T-helper 1 cell (primary cell): ENCODE measurements at places on chromosomes 6 and 20.

DNA sequence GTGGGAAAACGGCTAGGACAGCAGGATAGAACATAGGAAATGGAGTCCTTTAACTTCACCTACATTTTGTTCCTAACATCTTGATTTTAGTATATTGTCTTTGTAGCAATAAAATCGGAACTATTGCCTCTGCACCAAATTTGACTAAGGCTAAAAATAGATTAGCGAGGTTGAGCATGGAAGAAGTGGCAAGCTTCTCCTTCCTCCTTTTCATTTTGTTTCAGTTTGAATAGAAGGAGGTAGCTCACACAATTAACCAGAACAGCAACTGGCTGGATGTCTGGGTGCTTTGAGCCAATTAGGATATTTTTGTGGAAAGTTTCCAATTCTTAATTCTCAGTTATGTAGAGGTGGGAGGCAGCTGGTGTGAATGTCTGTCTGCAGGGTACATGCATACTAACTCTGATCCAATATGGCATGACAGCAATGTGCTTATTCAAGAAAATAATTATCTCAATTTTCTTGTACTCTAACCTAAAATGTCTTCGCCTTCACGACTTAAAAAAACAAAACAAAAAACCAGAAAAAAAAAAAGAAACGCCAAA, 3.1 kb upstream of the HECA start:
- no peak for DNase-seq

GRCh38 chr20:36506253-36506652, 35.1 kb upstream of the MYL9 start:
- DNase-seq, result no peak

DNA sequence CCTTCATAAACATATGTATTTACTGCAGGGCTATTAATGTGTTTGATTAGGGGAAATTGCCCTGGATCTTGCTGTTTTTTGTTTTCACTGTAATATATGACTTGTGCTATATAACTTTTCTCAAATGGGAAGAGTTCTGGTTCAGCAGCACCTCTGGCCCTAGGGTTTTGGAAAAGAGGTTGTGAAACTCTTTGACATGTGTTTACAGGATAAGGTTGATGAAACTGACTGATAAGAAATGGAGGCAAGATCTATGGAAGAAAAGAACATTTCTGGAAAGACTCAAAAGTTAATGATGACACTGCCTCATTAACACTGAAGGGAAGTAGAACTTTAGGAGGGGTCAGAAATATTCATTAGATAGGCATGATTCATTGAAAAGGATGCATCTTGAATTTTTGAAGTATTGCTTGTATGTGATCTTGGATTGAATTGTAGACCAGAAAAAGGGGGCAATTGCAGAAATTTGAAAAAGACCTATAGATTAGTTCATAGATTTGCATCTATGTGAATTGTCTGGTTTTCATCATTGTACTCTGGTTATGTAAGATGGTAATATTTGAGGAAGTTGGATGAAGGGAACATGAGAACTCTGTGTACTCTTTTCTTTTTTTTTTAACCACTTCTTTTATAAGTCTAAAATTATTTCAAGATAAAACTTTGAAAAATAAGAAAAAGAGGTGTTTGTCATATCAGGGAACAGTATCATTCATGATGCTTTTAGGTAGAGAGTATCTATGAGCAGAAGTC, 54.0 kb downstream of the UTRN start:
- no peak for DNase-seq

DNA sequence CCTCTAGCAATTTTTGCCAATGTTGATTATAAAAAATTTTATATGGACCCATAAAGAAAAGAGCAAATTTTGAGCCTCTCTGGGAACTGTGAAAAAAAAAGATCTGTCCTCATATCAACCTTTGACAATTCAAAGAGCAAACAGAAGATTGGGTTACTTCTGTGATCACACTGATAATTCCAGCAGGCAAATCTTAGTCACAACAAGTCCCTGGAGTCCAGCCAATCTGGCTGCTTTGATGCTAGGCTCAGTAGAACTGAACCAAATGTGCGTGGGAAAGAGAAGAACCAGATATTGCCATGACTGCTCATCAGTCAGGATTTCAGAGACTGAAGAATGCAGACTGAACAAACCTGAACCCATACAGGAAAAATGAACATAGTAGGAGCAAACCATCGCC, 438.4 kb upstream of the FLRT3 start:
- no peak for DNase-seq

DNA sequence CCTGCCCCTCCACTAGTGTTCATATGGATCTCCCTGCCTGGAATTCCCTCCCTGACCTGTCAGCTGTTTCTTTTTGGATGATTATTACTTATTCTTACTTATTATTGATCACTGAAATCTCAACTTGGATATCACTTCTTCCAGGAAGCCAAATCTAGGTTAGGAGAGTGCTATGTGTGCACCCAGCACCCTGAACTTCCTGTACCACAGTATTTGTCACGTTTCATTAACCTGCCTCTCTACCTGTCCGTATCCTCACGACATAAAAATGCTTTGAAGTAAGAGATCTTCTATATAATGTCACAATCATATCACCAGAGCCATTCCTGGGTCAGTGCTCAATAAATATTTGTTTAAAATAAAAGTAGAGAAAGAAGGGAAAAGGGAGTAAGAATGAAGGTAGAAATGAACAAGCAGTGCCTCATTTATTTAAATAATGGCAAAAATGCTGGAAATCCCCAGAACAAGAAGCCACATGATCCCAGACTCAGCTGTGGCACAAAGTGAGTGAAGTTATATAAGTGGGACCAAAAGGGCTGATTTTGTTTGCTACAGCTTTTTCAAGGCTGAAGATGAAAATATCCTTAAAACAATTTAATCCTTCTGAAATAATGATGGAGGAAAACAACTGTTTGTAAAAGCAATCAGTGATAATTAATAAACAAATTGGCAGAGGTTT, 88.0 kb upstream of the MANEA start:
- DNase-seq, result no peak

DNA sequence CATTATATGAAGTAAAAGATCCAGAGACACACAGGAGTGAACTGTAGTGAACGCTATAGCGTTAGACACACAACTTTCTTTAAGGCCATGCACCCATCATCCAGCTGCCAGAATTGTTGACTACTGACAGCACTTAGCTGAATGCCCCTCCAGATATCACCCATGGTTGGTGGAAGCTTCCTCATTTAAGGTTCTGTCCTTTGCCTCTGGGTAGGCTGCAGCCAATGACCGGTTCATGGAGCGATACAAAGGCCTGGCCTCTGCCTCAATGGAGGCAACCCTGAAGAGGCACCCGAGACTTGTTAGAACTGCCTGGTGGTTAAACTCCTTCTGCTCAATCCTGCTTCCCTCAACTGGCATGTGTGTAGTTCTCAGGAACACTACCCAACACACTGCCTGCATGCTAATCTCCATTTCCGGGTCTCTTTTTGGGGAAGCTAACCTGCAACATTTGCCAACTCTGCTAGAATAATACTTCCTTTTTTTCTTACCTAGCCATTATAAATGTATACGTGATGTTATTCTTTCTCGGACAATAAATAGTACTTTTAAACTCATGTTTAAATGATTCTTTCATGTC, 49.8 kb upstream of the THEMIS start:
- no peak for DNase-seq

GRCh38 chr6:131067521-131067920, 4.5 kb upstream of the EPB41L2 start:
- no peak for DNase-seq
